ENCODE measurements at places on chromosomes 12 and 14. TPM values are rescaled to one million over a fixed set of nuclear protein-coding genes. Genes with fewer than 3 reads are reported as not detected.

GRCh38 chr14:31139301-31139847, 68.2 kb downstream of the HECTD1 start:
- DNase-seq: no peak

GRCh38 chr12:70227911-70228310, 15.3 kb upstream of the CNOT2 start:
- DNase-seq: no peak

- DNase-seq: no peak
Measured at GRCh38 chr14:23605931-23606585, 27.5 kb upstream of the JPH4 start.

Gene HHIPL1
- total RNA-seq: 1.9 TPM

Gene ERP27
- 0.11 TPM for total RNA-seq

- no peak for DNase-seq
Measured at GRCh38 chr14:76260749-76261148, 109.0 kb downstream of the GPATCH2L start.

Gene SERPINA12
- total RNA-seq: not detected

- DNase-seq: no peak
Measured at GRCh38 chr14:91545946-91546716, 36.0 kb upstream of the PPP4R3A start.
